ENCODE measurements at places on chromosomes 4 and X.

- no peak for DNase-seq
Observed at GRCh38 chr4:98260047-98260578, 1.1 kb upstream of the RAP1GDS1 start.

DNA sequence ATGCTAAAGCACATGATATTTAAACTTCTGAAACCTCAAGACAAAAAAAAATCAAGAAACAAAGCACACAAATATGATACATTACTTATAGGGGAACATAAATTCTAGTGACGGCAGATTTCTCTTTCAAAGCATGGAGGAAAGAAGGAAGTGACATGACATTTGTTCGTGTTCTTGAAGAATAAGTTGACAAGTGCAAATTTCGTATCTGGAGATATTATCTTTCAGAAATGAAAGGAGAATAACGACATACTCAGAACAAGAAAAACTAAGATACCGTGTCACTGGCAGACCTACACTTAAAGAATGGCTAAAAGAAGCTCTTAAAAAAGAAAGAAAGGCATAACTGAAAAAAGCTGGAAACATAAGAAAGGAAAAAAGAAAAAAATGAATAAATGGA lies 16.6 kb downstream of the CENPVL2 start:
- no peak for DNase-seq

- no peak for DNase-seq
Observed at GRCh38 chr4:178752954-178753525, 1310.8 kb upstream of the AGA start.

GRCh38 chr4:144357975-144358374 lies 217.5 kb upstream of the GYPA start:
- no peak for DNase-seq

- DNase-seq = no peak
Observed at GRCh38 chr4:38842994-38843393, 13.6 kb downstream of the TLR6 start.

- DNase-seq = no peak
Observed at GRCh38 chrX:41711021-41711667, 12.8 kb upstream of the GPR82 start.

DNA sequence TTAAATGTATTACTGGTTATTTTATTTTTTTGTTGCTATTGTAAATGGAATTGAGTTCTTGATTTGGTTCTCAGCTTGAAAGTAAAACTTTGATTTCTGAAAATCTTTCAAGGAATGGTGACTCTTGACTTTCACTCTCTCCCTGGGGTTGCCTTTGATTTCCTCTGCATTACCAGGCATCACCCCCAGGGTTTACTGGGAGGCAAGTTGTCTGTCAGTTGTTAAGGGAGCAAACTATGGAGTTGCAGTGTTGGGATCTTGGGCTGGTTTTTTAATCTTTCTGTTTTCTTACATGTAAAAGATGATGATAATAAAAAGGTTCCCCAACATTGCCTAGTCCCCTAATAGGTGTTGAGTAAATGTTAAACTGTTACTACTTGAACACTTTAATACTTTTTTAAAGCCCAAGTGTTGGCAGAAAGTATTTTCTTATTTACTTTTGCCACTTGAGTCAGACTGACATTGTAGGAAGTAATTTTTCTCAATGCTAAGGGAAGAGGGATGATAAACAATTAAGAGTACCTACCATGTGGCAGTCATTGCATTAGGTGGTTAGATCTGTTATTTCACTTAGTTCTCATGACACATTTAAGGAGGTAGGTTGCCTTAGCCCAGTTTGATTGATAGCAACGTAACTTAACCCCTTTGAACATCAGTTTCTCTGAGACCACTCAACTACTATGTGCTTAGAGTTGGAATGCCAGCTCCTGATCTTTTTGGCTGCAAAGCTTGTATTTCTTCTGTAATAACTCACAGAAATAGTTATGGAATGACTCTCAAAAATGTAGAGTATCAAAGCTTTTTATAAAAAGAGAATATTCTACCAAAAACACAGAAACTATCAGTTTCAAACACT lies 67.1 kb downstream of the DCLK2 start:
- no peak for DNase-seq

GRCh38 chr4:42339935-42340406 lies 57.3 kb upstream of the SHISA3 start:
- no peak for DNase-seq

DNA sequence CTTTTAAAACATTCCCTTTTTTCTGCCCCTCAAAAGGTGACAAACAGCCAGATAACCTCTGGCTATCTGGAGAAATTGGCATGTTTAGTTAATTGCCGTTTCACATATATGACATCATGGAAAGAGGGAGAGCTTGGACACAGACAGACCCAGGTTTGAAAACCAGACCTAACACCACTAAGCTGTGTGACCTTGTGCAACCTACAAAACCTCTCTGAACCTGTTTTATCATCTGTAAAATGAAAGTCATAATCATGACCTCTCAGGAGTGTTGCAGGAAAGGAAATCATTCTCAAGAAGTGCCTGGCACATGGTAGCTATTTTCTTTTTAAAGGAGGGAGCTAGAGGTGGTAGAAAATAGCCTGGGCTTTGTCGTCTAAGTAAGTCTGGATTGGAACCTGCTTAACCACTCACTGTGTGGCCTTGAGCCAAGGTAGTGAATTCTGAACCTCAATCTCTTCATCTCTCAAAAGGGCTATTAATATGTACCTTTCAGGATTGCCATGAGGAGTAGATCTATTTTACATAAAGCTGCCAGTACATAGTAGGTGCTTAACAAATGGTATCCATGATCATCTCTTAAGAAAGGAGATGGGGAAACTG lies 363.5 kb downstream of the BCOR start:
- DNase-seq = no peak

GRCh38 chr4:157992038-157992705 lies 180.7 kb downstream of the GASK1B start:
- DNase-seq = no peak

- no peak for DNase-seq
Observed at GRCh38 chrX:96924581-96924980, 40.9 kb downstream of the RPA4 start.

- DNase-seq = no peak
Observed at GRCh38 chr4:71992571-71993312, 39.1 kb upstream of the NPFFR2 start.

DNA sequence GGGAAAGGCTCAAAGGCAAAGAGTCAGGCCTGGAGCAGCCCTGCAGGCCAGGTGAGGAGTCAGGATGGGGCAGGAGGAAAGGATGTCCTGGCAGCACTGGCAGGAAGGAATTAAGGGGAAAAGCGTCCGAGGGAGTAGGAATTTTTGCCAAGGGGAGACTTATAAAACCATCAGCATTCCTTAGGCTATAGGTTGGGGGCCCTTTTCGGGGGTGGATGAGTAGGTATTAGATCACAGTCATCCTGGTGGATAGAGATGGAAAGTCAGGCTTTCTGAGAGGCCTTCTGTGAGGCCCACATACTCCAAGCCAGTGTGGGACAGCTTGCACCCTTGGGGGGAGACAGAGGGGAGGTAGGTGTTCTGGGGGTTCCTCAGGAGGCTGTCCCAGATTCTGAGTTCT lies 12.3 kb downstream of the STARD8 start:
- DNase-seq = no peak

GRCh38 chr4:78363031-78363570 lies 188.5 kb upstream of the ANXA3 start:
- no peak for DNase-seq

DNA sequence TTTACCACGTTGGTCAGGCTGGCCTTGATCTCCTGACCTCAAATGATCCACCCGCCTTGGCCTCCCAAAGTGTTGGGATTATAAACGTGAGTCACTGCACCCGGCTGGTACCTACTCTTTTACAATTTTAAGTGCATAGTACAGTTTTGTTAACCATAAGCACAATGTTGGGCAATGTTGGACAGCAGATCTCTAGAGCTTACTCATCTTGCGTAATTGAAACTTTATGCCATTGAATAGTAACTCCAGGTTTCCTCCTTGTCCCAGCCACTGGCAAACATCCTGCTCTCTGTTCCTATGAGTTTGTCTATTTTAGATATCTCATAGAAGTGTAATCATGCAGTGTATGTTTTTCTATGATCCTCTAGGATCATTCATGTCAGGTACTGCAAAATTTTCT lies 9.3 kb upstream of the CPE start:
- DNase-seq = no peak

- no peak for DNase-seq
Observed at GRCh38 chr4:5444918-5445517, 263.3 kb downstream of the EVC2 start.

GRCh38 chr4:152052451-152053057 lies 291.7 kb upstream of the GATB start:
- no peak for DNase-seq

DNA sequence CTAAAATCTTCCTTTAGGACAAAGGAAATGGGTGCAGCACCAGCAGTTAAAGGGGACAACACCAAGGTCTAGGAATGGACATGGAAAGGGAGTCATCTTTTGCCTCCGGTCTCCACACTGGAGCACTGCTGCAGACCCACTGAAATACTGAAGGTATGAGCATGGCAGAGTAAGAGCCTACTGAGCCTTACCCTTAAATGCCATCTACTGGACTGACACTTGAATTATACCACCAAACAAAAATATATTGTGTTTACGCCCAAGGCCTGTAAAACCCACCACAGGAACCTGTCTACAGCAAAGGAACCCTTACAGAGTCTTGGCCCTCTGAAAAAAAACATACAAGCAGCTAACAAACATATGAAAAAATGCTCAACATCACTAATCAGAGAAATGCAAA lies 443.4 kb downstream of the CCSER1 start:
- DNase-seq = no peak

- no peak for DNase-seq
Observed at GRCh38 chr4:2799971-2800690, 7.2 kb downstream of the SH3BP2 start.

- DNase-seq = no peak
Observed at GRCh38 chrX:110089656-110090403, 86.9 kb downstream of the TMEM164 start.

DNA sequence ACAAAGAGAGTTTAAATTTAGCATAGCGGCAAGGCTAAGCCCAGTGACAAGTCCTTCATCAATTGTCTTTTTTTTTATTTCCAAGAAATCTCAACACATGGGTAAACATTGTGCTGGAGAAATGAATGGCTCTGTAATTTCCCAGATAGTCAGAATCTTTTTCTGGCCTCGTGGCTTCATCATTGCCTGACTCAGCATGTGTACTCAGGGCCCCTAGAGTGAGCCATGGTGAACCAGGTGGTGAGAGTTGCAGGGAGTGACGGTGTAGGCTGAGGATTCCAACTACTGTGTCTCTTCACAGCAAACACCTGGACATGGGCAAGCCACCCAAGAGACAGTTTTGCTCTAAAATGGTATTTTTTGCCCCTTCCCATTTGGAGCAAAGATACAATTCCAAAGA lies 43.1 kb upstream of the UCP1 start:
- DNase-seq = no peak

DNA sequence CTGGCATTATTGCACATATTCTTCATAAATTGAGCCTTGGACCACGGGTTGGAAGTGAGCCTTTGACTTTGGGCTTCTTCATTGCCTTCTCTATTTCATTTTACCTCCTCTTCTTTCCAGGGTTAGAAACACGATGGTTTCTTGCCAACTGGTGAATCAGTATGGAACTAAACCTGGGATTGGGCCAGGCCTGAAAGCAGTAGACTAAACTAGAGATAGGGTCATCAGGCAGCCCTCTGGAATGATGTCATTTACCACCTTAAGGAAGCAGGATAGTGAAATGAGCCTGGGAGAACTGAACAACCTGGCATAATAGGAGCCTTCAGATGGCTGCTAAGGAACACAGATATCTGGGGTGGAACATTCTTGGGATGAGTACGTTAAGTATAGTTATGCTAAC lies 67.5 kb upstream of the ATP8A1 start:
- DNase-seq = no peak

- DNase-seq = no peak
Observed at GRCh38 chr4:152719291-152719690, 39.5 kb upstream of the TMEM154 start.

- no peak for DNase-seq
Observed at GRCh38 chrX:74924449-74925224, 615 bp downstream of the NEXMIF start.

GRCh38 chr4:94642561-94642866 lies 115.2 kb upstream of the BMPR1B start:
- DNase-seq = no peak
